ENCODE measurements at places on chromosomes 4 and X. TPM values are rescaled to one million over a fixed set of nuclear protein-coding genes. Genes with fewer than 3 reads are reported as not detected.

GRCh38 chrX:37867536-37868153 lies 20.3 kb upstream of the DYNLT3 start:
- peak; percentile 39 for DNase-seq

DNA sequence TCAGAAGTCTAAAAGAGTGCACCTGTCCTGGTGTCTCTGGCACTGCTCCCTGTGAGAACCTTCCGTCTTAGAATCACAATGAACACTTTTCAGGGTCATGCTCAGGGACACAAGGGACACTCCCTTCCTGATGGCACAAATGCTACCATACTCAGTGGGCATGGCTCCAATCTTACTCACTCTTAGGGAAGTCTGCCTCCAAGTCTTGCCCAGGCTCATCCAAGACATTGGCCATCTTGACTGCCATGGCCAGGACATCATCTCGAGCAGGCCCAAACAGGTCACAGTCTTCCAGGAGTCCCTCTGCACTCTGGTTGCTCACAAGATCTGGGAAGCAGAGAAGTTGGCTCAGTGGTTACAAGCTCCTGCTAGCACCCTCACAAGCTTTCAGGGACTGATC lies 8.8 kb downstream of the ZMYM3 start:
- DNase-seq: no peak

DNA sequence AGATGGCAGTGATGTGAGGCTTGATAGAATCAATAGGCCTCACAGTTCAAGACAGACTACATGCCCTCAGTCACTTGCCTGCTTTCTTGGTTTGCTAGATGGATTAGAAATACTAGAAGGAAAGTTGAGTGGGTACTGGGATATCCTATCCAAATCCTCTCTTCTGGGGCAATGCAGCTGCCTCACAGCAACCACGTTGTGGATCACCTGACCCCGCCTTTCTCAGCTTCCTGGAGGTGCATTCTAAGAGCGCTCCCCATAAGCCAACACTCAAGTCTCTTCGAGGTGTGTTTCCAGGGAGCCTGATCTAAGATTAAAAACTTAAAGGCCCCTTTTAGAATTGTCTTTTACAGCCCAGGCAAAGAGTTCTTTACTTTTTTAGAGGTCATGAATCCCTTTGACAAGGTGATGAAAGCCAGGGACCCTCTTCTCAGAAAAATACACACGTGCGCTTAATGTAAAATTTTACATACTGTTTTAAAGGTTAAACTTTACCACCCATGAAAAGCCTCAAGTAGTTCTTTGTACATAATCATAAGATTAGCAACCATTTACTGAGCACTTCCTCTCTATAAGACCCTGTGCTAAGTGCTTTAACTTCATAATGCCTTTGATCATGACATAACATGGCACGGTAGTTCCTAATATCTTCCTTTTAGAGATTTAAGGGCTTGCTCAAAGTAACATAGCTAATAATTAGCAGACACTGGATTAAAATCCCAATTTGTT lies 840 bp upstream of the RPL34 start:
- peak; percentile 20 for DNase-seq

GRCh38 chr4:42344309-42344708 lies 53.0 kb upstream of the SHISA3 start:
- DNase-seq: no peak

DNA sequence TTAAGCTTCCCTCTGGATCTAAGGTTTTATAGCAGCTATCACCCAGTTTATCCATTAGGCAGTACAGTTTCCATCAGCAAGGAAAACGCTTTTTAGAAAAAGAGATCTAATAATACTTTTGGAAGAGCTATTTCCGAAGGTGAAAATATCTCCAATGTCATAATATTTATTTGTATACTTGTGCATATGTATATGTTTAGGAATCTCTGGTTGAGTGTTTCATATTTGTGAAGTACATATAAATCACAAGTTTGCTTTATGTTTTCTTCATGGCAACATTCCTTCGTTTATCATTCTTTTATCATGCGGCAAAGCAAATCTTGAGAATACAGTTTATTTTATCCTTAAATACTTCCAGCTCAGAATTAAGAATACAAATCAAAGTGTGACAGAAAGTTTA lies 6.2 kb upstream of the PCDH18 start:
- DNase-seq: no peak

- no peak for DNase-seq
These were observed 897 bp downstream of the PNMA6F start for GRCh38 chrX:153320555-153321184.

DNA sequence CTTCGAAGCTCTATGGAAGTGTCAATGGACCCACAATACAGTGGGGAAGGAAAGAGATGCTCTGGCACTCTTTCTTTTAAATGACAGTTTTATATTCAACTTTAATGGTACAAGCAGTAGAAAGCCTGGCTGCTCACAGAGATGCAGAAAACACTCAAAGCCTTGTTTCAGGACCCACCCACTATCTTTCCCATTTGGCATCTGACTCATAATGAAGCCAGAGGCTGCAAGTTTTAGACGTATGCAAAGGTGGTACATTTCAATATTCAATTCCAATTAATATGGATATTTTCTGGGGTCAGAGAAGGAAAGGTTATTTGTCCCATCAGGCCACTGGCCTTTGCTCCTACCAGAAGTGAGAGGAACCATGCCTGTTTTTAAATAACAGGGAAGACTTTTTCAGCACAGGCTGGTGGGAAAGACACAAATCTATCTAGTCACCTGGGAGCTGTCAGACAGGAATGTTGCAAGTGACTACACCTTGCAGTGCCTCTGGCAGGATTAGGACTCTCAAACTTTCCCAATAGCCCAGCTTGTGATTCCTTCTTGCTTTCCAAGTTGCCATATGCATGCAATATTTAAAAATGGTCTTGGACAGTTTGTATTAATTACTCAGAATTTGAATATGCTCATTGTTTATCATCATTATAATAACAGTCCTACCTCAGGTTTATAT lies 70.0 kb upstream of the RAB40AL start:
- DNase-seq: no peak

DNA sequence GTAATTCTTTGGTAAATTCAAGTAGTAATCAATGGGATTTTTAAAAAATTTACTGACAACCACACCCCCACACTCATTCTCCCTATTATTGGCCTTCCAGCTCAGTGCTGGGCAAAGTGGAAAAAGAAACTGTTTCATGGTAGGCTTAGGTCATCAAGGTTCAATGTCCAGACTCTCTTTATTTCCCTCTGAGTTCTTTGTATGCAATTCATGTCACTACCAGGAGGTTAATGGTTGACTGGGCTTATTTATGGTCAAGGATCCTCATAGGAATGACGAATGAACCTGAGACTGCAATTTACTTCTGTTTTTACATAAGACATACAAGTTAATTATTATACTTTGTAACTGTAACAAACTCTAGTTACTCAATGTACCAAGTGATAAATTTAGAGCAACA lies 403.2 kb downstream of the KLHL13 start:
- no peak for DNase-seq

DNA sequence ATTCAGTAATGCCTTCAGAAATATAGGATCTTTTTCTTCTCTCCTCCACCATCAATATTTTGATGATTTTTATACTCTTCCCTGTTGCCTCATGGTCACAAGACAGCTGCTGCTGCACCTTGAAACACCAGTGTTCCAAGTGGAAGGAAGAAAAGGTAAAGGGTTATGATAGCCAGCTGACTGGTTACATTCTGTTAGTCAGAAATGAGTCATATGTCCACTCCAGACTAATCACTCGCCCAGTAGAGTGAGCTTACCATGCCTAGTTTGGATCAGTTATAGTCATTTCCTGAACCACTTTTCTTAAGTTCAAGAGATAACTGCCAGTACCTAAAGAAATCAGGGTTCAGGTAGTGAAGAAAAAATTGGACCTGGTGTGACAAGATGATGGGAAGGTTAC lies 532.3 kb upstream of the SMIM31 start:
- no peak for DNase-seq

- no peak for DNase-seq
These were observed 19.5 kb upstream of the FGF2 start for GRCh38 chr4:122806981-122807679.

TBC1D9 gene
- polyA plus RNA-seq: 20.7 TPM

NSG1 gene
- polyA plus RNA-seq: not detected

ETDB gene
- not detected for polyA plus RNA-seq

HEPH gene
- 0.01 TPM for polyA plus RNA-seq

SULT1B1 gene
- polyA plus RNA-seq: 11.2 TPM

TMSB15C gene
- not detected for polyA plus RNA-seq

Data from CD14-positive monocyte (primary cell).